ENCODE measurements at places on chromosomes 4 and X.

DNA sequence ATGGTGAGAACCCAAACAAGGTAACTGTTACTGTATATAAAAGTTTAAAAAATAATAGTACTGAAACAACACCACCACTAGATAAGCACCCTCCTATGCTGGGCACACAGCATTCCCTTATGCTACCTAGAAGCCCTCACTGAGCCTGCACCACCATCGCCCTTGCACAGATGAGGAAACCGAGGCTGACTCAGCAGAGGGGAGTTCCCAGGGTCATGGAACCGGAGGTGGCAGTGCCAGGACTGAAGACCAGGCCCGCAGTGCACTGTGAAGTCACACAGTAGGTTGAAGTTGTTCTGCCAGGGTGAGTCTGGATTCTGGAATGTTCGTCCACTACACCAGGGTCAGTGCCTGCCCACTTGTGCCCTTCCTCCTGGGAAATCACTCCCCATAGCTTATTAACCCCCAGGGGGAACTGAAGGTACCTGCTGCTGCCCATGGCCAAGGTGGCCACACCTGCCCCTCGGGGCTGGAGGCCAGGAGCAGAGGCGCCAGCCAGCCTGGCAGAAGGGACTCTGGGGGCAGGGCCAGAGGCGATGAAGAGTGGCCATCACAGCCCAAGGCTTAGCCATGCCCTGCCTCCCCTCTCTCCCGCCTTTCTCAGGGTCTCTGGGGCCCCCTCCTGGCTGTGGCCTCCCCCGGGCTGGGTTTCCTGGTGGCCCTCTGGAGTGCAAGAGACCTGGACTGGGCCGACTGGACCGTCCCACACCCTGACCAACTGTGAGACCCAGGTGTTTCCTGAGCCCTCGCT lies 15.1 kb upstream of the ABLIM2 start:
- no peaks in the 10 kb centered on the region for H3K4me1 ChIP-seq
- no peak overlapping the region for H3K27ac ChIP-seq
- no peak for DNase-seq
- no peaks in the 10 kb centered on the region for H3K36me3 ChIP-seq
- no peak overlapping the region for H3K4me3 ChIP-seq

DNA sequence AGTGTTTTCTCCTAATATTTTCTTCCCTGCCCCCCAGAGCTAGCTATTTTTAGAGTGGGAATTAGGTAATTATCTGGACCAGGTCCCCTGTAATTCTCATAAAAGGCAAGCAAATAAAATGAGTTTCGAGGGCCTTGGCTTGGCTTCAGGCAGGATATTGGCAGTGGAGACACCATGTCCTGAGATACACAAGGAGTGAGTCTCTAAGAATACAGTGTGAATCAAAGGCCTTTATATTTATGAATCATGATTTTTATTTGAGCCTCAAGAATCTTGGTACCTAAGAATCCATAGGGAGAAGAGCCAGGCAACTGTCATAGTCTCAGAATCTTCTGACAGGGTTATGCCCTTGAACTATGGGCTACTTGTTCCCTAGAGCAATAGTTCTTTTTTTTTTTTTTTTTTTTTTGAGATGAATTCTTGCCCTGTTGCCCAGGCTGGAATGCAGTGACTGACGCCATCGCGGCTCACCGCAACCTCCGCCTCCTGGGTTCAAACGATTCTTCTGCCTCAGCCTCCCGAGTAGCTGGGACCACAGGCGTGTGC lies 205.4 kb downstream of the LDB2 start:
- no peak overlapping the region for H3K4me3 ChIP-seq
- peaks cover 2% of the 10 kb centered on the region for H3K4me1 ChIP-seq
- no peaks in the 10 kb centered on the region for H3K36me3 ChIP-seq
- no peaks in the 10 kb centered on the region for H3K27me3 ChIP-seq
- DNase-seq: no peak

- no peaks in the 10 kb centered on the region for H3K4me1 ChIP-seq
- no peaks in the 10 kb centered on the region for H3K36me3 ChIP-seq
- DNase-seq: no peak
- no peak overlapping the region for H3K4me3 ChIP-seq
- H3K27ac ChIP-seq: no peak overlapping the region
Observed at GRCh38 chrX:6885396-6885795, 262.1 kb upstream of the STS start.

GRCh38 chrX:32408389-32408788 lies 803.0 kb downstream of the DMD start:
- H3K4me3 ChIP-seq: no peak overlapping the region
- no peak overlapping the region for H3K27ac ChIP-seq
- no peaks in the 10 kb centered on the region for H3K36me3 ChIP-seq
- H3K4me1 ChIP-seq: no peaks in the 10 kb centered on the region
- no peak for DNase-seq

DNA sequence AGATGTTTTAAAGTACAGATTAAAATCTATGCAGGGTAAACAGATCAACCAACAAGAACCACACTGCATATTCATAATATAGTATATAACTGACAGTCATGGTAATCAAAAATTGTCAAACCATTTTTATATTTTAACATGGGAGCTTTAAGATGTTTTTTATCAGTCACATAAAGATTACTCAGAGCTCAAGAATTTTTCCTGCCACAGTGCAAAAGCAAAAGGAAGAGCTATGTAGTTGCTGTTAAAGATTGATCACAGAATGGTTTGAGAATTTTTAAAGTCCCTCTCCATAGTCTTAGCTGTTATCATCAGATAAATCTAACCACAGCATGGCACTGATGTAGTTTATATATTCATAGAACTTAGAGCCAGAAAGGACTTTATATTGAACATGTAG lies 8.5 kb downstream of the RAB9B start:
- DNase-seq: peak; percentile 26
- H3K27ac ChIP-seq: no peak overlapping the region
- H3K36me3 ChIP-seq: no peaks in the 10 kb centered on the region
- H3K4me1 ChIP-seq: no peaks in the 10 kb centered on the region
- H3K27me3 ChIP-seq: no peaks in the 10 kb centered on the region

- H3K4me3 ChIP-seq: no peak overlapping the region
- H3K36me3 ChIP-seq: no peaks in the 10 kb centered on the region
- H3K4me1 ChIP-seq: no peaks in the 10 kb centered on the region
- no peaks in the 10 kb centered on the region for H3K27me3 ChIP-seq
- DNase-seq: no peak
Observed at GRCh38 chr4:137608085-137608484, 75.8 kb upstream of the PCDH18 start.

GRCh38 chrX:110414679-110415439 lies 56.2 kb downstream of the RTL9 start:
- H3K4me3 ChIP-seq: no peak overlapping the region
- H3K27me3 ChIP-seq: no peaks in the 10 kb centered on the region
- H3K36me3 ChIP-seq: no peaks in the 10 kb centered on the region
- peaks cover 56% of the 10 kb centered on the region for H3K4me1 ChIP-seq
- peak; percentile 79 for DNase-seq
- peak overlapping the region; percentile 93 for H3K27ac ChIP-seq

GRCh38 chrX:38095971-38096529 lies 89.7 kb downstream of the SYTL5 start:
- no peak overlapping the region for H3K4me3 ChIP-seq
- no peak overlapping the region for H3K27ac ChIP-seq
- no peaks in the 10 kb centered on the region for H3K4me1 ChIP-seq
- no peaks in the 10 kb centered on the region for H3K27me3 ChIP-seq
- DNase-seq: peak; percentile 57

DNA sequence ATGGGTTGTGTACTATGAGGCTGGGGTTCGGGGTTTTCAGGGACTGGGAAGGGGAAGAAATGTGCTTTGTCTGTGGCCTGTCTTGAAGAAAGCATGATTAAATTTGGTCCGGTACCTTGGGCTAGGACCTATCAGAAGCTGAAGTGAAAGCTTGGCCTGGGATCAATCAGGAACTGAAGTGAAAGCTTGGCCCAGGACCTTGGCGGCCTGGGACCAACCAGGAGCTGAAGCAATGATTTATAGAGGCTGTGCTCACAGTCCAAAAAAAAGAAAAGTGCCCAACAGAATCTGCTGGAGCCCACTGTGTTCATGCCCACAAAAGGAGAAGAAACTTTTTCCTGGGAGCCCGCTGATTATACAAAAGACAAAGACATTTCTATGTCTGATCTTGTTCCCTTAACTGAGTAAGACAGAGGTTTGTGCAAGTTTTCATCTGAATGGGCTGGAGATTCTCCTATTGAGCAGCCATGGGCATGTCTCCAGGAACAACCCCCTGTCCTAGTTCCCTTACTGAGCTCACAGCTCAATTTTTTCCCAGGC lies 1427.9 kb downstream of the FAM133A start:
- no peak for DNase-seq
- H3K27me3 ChIP-seq: no peaks in the 10 kb centered on the region
- no peaks in the 10 kb centered on the region for H3K36me3 ChIP-seq

GRCh38 chr4:137610960-137611359 lies 78.7 kb upstream of the PCDH18 start:
- H3K27me3 ChIP-seq: no peaks in the 10 kb centered on the region
- no peak overlapping the region for H3K4me3 ChIP-seq
- no peaks in the 10 kb centered on the region for H3K36me3 ChIP-seq
- H3K27ac ChIP-seq: no peak overlapping the region
- no peak for DNase-seq
- H3K4me1 ChIP-seq: no peaks in the 10 kb centered on the region

DNA sequence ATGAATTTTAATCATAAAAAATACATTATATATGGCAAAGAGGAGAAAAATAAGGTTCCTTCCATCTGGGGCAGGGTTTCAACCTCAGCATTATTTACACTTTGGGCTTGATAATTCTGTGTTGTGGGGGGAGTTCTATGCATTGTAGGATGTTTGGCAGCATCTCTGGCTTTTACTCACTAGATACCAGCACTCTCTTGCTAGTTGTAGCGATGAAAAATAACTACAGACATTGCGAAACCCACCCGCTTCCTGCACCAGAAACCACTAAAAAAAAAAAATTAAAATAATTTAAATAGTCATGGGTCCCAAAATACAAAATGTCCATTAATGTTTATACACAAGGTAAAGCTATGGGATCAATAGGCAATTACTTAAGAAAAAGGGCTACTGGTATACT lies 52.7 kb downstream of the PPP3CA start:
- H3K4me1 ChIP-seq: no peaks in the 10 kb centered on the region
- H3K27ac ChIP-seq: no peak overlapping the region
- no peaks in the 10 kb centered on the region for H3K27me3 ChIP-seq
- H3K36me3 ChIP-seq: no peaks in the 10 kb centered on the region
- no peak overlapping the region for H3K4me3 ChIP-seq

- no peaks in the 10 kb centered on the region for H3K27me3 ChIP-seq
- H3K36me3 ChIP-seq: no peaks in the 10 kb centered on the region
- H3K4me1 ChIP-seq: no peaks in the 10 kb centered on the region
- peak overlapping the region; percentile 81 for H3K4me3 ChIP-seq
- peak; percentile 41 for DNase-seq
- peak overlapping the region; percentile 89 for H3K27ac ChIP-seq
Observed at GRCh38 chrX:17737986-17738713, 857 bp downstream of the SCML1 start.

GRCh38 chrX:10630320-10630719 lies 9.9 kb upstream of the MID1 start:
- peak overlapping the region; percentile 19 for H3K27ac ChIP-seq
- peaks cover 26% of the 10 kb centered on the region for H3K4me1 ChIP-seq
- H3K4me3 ChIP-seq: no peak overlapping the region
- H3K36me3 ChIP-seq: no peaks in the 10 kb centered on the region
- no peak for DNase-seq
- H3K27me3 ChIP-seq: no peaks in the 10 kb centered on the region

DNA sequence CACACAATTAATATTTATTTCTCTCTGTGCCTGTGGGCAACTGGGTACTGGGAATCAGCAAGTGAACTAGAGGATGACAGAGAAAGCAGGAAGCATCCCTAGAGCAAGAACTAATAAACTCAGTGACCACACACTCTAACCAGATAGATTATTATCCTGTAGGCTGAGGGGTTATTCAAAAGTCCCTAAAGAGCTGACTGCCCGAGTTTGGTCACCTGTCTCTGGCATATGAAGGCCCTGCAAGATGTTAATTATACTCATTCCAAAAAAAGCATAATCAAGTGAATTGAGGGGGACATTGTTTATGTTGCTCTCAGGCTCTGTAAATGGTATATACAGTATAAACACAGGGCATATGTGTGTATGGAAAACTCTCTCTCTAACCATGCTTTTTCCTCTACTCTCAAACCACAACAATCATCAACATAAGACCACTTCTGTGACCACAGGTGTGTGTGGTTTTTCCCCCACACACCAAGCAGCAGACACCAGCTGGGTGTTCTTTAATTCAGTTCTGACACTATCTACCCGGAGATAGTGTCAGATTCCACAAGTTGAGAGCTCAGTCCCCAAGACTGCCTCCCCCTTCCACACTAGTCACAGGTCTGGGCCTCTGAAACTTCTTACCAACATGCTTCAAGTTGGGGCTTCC lies 6.2 kb upstream of the HPSE start:
- H3K27ac ChIP-seq: no peak overlapping the region
- peaks cover 2% of the 10 kb centered on the region for H3K27me3 ChIP-seq
- no peak overlapping the region for H3K4me3 ChIP-seq
- DNase-seq: no peak

GRCh38 chrX:56733459-56734046 lies 4.5 kb downstream of the NBDY start:
- DNase-seq: no peak
- H3K27me3 ChIP-seq: no peaks in the 10 kb centered on the region
- H3K27ac ChIP-seq: no peak overlapping the region
